ENCODE measurements at places on chromosomes 7 and 10.

DNA sequence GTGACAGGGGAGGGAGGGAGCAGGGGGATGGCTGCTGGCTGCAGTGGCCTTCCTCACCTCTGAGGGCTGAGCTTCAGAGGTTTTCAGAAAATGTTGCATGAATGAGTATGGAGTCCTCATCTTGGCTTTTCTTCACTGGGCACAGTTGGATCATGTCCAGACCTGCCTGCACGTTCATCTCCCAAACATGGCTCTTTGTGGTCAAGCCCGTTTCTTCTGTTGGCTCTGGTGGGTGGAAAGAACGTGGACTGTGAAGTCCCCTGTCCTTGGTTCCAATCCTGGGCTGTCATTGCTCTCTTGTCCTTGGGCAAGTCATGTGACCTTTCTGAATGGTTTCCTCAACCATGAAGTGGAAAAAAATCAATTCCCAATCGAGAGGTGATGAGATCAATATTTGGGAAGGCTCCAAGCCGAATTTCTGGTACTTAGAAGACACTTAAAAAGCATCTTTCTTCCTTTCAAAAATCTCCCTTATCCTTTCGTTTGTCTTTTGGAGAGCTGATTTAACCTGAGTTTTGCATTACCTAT, 34.5 kb downstream of the TSPAN14 start:
- DNase-seq = no peak

DNA sequence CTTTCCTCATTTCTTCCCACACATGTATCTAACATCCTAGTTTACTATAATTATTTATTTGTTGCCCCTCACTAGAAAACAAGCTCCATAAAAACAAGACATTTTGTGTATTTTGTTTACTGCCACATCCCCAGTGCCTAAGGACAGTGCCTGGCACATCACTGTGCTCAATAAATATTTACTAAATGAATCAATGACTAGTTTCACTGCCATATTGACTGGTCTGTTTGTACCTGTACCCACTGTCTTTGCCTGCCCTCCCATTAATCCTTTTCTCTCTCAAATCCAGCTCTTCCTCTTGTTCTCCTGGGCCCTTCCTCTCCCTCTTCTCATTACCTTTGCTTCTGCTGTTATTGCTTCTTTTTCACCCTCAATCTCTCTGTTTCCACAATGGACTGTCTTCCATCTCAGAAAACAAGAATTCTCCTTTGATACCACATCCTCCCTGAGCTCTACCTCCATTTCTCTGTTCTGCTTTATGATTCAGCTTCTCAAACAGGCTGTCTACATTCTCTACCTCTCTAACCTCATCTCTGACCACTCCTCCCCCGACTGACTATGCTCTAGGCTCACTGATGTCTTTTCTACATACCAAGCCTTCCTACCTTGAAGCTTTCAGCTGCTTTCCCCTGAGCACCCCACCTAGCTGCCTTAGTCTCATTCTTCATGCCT, 8.3 kb upstream of the FAM133B start:
- DNase-seq = no peak

GRCh38 chr7:15341817-15342216, 220.0 kb downstream of the AGMO start:
- no peak for DNase-seq

DNA sequence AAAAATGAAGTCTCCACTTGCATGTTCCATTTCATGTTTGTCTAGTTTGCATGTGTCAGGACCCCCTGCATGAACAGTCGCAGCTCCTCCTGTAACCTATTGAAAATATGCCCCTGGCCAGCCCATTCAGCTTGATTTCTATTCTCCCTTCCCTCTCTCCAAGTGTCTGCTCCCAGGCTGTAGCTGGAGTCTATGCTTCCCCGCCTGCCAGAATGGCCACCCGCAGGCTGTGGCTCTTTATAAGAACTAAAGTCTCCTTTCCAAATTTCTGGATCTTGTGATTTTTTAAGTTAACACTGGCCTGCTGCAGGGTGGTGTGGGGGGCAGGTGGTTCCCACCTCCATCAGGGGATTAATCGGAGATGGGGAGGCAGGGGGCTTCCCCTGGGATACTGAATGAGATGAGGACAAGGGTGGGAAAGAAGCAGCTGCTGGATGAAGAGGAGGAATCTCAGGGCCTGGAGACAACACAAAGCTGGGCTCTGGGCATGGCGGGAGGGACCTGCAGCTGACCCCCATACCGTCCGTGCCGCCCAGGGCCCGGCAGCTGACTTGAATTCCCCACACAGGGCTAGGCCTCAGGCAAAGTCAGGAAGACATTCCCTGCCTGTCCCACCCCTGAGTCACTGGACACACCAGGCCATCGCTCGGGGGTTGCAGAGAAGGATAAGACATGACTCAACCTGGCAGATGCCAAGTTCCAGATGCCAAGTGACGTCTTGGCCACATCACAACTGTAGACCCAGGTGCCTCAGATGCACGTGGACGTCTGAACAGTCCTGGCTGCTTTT, 399.5 kb upstream of the FOXK1 start:
- DNase-seq = no peak

DNA sequence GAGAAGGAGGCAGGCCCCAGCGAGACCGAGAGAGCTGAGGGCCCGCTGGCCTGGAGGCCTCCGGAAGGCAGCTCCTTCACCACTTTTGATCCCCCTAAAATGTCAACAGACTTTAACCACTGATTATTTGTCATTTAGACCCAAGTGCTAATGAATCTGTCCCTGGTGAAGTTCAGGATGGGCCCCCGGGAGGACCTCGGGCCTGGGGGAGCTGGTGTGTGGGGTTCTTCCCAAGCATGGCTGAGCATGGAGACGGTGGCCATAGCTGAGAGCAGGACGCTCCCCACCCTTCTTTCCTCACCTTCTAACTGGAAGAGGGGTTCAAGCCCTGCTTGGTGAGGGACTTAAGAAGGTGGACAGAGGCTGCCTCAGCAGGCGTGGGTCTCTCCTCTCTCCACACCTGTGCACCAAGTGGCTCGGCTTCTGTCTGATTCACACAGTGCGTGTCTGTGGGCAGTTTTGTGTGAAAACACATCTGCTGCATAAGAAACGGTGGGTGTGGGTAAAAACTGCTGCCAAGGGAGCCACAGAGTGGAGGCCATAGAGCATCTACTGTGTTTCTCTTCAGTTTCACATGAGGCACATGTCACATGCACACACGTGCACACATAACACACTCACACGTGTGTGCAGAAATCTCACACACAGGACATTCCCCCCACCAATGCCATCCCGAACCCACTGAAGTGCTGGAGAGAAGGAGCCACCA, 53.5 kb upstream of the VIPR2 start:
- DNase-seq = no peak

DNA sequence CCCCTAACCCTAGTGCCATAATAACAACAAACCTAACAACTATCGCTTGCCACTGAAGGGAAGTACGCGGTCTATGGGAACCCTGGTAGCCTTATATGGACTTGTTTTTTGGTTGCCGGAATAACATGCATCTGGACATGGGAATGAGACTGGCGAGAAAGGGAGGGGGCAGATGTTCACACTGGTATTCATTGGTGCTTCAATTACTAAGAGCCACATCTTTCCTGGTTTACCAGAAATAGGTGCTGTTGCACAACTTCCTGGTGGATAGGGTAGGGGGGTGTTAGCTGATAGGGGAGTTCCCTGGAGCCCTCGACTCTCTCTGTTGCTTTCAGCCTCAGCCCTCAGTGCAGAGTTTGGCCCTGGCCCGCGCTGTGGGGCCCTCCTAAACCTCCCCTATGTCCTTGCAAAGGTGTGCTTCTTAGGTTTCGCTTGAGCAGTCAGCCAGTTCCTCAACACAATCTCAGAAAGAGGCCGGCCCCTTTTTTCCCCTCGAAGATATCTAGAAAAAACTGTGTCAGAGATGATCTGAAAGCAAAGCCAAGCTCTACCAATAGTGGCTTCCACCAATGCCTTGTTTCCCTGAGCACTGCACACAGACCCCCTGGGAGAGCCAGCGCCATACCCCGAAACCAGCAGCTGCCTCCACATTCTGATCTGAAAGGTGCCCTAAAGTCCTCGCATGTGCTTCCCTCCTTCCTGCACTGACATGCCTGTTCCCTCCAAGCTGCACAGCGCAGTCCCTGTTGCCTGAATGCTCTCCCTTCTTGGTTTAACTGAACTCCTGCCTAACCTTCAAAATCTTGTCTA, 13.5 kb downstream of the TBXAS1 start:
- no peak for DNase-seq

- no peak for DNase-seq
Observed at GRCh38 chr7:133165529-133165928, 83.6 kb upstream of the CHCHD3 start.

GRCh38 chr10:46226900-46227558, 59.8 kb upstream of the ANTXRL start:
- no peak for DNase-seq

DNA sequence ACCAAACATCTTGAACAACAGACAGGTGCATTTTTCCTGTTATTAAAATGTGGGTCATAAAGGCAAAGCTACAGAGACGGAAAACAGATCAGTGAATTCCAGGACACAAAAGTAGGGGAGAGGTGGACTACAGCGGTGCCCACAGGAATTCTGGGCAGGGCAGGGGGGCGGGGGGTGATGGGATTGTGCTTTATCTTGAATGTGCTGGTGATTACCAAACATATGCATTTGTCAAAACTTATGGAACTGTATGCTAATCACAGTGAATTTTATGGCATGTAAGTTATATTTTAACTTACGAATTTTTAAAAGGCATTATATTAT, 519.4 kb downstream of the CNTNAP2 start:
- DNase-seq = no peak

DNA sequence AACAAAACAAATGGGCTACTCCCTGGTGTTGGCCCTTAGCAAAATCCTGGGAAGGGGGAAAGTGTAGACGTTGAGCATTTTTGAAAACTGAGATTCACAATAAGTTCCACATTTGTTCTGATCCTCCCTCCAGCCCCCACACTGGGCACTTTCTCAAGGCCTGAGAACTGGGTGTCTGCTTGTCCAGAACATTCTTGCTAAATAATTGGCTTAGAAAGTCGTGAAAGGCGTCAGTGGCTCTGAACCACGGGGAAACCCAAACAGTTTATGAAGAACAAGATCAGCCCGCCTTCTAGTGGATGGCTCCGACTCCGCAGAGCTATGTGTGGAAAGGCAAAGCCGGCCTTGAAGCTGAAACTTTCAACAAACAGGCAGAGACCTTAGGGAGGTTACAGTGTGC, 370.1 kb downstream of the PRPF18 start:
- DNase-seq = no peak

GRCh38 chr10:21304198-21304597, 221.3 kb downstream of the SKIDA1 start:
- no peak for DNase-seq

DNA sequence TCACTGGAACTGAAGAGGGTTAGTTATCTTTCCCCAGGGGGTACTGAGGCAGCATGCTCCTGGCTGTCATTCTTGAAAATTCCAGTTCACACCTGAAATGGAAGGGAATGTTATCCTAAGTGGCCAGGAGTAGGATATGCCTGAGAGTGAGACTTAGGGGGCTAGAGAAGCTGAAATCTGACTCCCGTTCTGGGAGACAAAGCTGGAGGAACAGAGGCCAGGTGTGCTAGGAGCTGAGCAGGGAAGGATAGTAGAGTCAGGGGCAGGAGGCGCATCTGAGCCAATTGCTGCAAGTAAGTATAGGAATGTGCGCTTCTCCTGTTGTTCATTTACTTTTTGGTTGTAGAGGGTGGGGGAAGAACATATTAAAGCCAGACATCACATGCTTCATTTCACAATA, 58.1 kb upstream of the KIAA1217 start:
- DNase-seq = no peak

DNA sequence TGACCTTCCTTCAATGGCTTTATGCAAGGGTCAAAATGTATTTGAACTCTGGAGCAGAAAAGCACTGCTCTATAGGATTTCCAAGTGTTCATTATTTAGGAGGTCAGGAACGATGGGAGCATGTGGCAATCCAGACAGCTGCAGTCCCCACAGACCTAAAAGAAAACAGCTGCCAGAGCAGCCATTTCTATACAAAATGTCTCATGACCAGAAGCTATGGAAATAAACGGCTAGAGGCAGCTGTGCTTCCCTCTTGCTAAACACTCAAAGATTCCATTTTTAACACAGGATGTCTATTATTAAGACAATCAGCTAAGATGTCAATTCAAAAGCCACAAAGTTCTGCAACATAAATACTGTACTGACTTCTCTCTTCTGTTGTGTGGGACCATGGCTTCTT, 879.1 kb upstream of the C7orf33 start:
- no peak for DNase-seq

- DNase-seq = no peak
Observed at GRCh38 chr10:101525848-101526247, 62.2 kb downstream of the POLL start.

DNA sequence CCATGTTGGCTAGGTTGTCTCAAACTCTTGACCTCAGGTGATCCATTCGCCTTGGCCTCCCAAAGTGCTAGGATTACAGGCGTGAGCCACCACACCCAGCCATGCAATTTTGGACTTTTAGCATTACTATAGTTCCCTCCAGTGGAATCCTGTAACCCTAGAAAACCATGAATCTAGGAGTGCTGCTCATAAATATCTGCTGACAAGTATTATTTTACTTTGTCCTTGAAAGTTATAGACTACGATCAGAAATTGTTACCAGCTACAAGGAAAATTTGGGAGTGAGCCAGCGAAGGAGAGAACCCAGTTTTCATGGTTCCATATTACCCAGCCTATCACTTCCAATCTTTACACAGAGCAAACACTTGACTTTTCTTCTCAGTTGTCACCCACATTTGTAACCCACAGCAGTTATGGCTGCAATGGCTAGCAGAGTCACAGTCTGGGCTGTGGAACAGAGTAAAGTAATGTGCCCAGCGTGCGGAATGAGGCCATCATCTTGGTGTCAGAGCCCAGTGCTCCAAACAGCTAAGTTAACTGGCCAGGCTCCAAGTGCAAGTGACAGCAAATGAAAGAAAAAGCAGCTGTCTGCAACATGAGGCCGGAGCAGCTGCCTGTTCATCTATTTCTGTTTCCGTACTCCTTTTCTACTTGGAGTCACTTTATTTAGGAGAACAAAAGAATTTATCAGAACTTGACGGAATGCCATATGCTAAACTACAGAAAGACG, 29.9 kb downstream of the ZC3HC1 start:
- DNase-seq = no peak

GRCh38 chr10:124614003-124614659, 130.0 kb downstream of the FAM53B start:
- DNase-seq = no peak

All from Jurkat, Clone E6-1 (cell line).